Calu3 (cell line): ENCODE measurements at places on chromosomes 12 and 14.

- DNase-seq = peak; percentile 24
These were observed 323.7 kb upstream of the OR4E1 start for GRCh38 chr14:21997300-21997699.

GRCh38 chr12:128867466-128867865 is 14.2 kb downstream of the GLT1D1 start:
- DNase-seq = no peak

DNA sequence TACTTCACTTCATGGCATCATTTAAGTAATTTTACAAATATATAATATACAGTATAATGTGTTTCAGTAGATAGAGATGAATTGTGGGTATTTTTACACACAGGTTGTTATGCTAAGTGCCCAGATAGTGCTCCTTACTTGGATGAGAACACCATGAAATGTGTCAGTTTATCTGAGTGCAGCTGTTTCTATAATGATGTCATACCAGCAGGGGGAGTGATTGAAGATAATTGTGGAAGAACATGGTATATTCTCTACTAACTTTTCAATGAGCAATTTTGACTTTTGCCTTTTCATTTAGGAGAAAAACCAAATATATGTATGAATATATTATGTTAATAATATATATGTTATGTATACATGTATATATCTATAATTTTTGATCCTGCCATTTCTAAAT is 221.6 kb downstream of the LRRK2 start:
- DNase-seq = peak; percentile 1

DNA sequence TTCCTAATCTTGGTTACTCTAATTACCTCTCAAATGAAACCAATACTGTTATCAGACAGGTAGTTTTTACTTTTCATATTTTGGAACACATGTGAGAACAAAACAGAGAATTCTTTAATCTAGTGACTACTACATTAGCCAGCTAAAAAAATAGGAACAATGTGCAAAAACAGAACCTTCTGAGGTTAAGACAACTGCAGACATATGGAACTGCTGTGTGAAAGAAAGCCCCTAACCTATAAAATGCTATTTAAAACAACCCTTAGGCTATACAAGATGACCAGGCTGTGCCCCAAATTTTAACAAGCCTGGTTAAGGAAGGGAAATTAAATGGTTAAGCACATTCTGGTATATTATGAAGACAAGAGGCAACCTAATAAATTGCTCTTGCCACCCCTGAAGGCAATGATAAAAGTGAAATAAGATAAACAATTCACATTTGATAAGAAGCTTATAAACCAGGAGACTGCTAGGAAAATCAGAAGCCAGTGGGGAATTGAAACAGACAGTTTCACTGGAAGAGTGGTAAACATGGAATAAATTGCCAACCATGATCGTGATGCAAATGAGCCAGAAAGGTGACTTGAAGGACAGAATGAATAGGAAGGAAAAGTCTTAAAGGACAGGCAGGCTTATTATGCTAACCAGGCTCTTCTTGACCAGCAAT is 7.4 kb downstream of the GTSF1 start:
- no peak for DNase-seq

DNA sequence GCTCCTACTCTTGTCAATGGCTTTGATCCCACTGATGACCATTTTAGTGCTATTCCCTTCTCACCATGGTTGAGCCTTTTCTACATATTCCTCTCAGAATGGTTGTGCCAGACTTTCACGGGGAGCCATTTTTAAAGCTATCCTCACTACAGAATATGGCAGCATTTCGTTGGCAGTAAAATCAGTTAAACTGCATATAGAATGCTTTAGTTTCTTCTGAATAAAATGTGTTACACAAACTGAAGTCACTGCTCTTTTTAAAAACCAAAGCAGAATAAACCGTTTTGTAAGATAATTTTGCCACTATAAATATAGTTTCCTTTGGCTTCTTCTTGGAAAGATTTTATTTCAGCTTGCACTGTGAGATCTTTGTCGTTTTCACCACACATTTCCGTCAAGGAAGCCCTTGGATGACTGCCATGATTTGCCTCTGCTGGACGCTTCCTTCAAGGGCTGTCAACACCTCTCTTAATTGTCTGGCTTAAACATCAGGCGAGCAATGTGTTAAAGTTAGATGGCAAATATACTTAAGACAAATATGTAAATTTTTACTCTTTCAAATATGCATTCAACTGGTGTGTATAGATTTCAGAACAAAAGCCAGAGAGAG is 624.2 kb downstream of the DIO2 start:
- DNase-seq = peak; percentile 9

GRCh38 chr14:29990993-29991392 is 63.3 kb upstream of the PRKD1 start:
- DNase-seq = no peak

- DNase-seq = no peak
These were observed 30.8 kb downstream of the TSPAN9 start for GRCh38 chr12:3107954-3108353.

DNA sequence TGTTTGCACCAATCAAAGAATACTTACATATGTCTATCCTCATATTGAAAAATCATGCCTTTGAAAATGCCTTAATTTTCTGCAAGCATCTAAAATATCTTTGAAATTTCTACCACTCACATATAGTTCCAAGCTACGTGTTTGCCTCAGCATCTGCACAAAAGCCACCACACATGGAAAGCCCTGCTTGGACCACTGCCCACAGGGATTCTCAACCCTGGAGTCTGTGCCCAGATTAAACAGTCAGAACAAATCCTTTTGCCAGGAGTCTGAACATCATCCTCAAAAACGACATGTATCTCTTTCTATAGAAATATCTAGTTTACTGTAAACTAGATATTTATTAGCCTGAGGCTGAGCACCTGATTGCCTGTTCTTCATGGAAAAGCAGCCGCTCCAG is 32.6 kb downstream of the ARMH4 start:
- no peak for DNase-seq

GRCh38 chr12:71940068-71940467 is 1.4 kb downstream of the TPH2 start:
- DNase-seq = no peak

DNA sequence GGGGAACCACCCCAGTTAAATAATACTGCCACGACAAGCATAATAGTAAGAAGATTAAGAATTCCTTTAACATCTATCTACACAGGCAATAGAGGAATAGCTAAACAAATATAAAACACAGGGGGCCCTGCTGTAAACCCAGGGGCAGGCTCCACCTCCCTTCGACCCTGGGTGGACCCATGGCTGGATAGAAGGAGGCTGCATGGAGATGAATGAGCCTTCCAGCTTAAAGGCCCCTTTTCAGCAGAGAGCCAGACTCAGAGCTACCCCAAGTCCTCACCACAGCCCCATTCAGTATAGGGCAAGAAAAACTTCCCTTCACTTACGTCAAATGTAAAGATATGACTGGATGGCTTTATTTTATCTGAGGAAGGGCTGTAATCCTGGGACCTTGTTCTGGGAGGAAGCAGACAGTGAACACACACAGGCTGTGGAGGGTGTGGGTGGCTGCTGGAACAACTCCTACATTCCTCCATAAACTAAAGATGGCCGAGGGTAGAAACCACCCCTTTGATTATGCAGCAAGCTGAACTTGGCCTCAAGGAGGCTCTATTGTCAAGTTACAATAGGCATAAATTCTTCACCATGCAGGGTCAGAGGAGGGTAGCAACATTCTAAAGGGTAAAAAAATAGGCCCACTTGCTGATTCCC is 30.4 kb downstream of the NUAK1 start:
- no peak for DNase-seq

DNA sequence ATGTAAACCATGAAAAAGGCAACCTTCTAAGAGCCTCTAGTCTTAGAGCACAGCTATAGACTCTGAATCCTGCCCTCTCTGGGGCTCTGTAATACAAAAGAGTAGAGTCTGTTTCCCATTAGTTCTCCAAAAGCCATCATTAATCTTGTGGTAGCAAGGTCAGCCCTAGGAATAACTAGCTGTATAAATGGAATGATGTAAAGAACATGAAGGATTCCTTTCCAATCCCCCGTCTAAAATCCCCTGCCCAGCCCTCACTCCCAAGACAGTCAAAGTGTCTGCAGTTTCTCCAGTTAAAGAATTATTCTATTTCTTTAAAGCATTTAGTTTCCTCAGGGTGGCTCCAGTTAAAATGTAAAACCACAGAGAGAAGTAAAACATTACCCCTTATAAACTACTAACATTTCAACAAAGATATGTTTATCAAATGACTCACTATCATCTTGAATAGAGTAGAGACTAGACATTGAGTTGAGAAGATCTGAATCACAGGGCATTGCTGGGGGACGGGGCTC is 104.2 kb downstream of the ST8SIA1 start:
- no peak for DNase-seq

GRCh38 chr12:97854477-97854876 is 391.9 kb downstream of the RMST start:
- DNase-seq = no peak

DNA sequence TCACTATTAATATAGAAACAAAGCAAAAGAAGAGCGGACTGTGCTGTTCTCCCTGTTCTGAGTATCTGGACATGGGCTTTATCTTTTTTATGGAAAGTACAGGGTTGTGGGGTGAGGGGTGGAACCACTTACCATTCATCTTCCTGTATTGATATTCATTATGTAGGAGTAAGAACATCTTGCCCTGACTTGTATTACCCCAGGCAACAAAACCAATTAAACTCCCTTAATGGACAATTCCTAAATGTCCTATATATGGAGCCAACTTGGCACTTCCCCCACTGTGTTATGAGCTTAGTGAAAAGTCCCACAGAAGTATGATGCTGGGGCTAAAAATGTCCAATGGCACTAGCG is 139.9 kb upstream of the KRR1 start:
- no peak for DNase-seq

GRCh38 chr14:85576218-85576617 is 46.3 kb downstream of the FLRT2 start:
- no peak for DNase-seq

DNA sequence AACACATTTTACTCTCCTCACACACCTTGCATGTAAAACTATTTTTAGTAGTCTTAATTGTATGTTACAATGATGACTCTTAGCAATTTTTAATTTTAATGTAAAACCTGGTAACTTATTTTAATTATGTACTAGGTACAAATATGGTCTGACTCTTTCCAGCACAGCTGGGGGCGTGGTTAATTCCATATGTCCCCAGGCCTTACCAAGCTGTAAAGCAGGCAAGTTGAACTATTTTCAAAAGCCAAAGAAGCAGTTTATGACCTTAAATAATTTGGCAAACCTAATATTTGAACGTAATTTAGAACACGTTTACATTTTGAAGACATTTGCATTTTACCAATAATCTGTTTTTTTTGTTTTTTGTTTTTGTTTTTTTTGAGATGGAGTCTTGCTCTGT is 9.3 kb upstream of the ACOT6 start:
- DNase-seq = no peak

GRCh38 chr12:120737557-120738251 is 12.1 kb downstream of the ACADS start:
- no peak for DNase-seq

- DNase-seq = no peak
These were observed 348.8 kb downstream of the TMEM117 start for GRCh38 chr12:44184499-44185206.

DNA sequence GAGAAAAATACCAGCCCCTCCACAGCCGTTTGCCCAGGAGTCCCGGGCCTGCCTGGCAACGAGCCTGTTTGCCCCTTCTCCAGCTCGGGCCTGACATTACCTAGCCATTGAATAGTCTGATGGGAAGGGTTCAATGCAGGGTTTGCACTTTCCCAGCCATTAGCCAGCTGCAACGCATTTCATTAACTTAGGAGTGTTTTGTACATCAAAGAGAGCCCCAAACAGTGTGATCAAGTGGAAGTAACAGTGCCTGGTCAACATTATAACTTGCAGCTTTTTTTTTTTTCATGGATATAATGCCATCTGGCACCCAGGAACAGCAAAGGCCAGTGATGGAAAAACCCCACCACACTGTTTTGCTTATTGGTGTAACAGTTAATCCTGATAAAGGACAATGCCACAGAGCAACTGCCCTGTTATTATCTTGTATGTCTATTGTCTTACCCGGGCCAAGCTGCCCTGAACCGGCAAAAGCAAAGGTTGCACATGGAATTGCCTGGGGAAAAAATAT is 38.0 kb downstream of the BTG1 start:
- no peak for DNase-seq

DNA sequence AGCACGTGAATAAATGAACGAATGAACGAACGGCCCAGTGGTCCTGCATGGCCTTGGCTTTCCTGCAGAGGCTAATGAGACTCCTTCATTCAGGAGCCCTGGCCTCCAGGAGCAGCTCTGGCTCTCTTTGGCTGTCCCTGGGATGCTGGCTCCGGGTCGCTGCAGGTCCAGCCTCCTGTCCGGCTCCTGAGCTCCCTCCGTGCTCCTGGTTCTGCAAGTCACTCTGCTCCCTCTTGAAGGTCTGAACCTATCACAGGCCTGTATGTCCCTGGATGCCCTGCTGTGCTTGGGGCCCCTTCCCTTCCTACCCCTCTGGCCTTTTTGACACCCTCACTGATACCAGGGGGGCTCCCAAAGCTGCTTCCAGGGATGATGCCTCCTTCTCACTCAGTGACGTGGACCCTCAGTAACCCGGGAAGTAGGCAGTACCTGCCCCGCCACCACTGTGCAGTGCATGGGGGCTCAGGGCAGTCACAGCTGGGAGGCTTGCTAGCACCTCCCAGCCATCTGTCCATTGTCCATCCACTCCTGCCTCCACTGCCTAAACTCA is 133.7 kb upstream of the C14orf180 start:
- DNase-seq = no peak

DNA sequence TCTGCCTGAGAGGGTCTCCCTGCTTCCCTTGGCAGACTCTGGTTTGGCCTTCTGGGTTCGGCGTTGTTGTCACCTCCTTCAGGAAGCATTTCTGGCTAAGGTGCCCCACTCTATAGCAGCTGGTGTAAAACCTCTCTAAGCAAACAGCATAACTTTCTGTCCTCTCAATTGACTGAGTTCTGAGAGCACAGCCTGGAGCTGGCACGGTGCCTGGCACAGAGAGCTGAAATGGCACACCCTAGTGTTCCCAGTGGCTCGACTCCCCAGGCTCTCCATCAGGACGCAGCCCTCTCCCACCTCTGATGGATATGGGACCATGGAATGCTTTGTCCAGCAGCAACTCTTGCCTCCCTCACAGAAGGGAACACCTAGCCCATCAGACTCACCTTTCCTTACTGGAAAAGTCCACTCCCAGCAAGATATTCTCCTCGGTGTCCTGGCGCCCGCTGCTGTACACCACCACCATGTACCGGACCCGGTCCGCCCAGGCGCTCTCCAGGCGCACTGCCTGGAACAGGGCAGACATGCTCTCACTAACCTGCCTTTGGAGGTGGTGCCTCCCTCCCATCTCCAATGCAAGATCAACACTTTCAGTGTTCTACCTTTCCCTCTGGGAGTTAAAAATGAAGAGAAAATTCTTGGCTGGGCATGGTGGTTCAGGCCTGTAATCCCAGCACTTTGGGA is 40.6 kb downstream of the SSH1 start:
- DNase-seq = no peak

- DNase-seq = no peak
These were observed 166.7 kb upstream of the SYT1 start for GRCh38 chr12:78697817-78698415.
